ENCODE measurements at places on chromosomes 11 and 22.

DNA sequence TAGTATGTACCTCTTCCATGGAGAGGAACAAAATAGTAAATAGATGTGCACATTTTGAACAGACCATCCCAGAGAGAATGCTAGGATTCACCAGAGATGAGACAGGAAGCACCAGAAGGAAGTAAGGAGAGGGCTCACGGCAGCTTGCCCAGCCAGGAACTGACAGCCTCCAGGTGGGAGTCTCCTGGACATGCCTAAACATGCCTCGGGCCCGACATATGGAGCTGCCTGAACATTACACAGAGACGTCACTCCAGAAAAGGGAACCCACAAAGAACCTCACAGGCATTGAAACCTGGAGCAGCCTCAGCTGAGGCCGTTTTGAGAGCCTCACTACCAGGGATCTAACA lies 67.4 kb downstream of the BRD1 start:
- H3K27me3 ChIP-seq, result no peaks in the 10 kb centered on the region
- H3K4me1 ChIP-seq, result peaks cover 13% of the 10 kb centered on the region
- H3K4me3 ChIP-seq, result no peak overlapping the region
- DNase-seq, result no peak
- no peak overlapping the region for H3K27ac ChIP-seq
- no peaks in the 10 kb centered on the region for H3K36me3 ChIP-seq

DNA sequence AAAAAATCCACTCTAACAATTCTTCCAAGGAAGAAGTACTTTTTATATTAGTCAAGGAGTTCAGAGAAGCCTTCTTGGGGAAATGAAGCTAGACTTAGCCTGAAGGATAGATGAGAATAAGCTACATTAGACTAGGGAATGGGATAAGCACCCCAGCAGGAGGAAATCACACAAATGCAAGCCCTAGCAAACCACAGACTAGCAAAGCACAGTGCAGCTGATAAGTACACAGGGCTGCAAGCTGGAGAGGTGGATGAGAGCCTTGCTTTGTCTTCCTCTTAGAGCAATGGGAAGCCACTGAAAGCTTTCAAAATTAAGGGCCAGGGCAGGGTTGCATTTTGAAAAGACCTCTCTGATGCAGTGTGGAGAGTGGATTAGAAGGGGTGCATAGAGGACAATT lies 946.2 kb downstream of the LRRC4C start:
- no peaks in the 10 kb centered on the region for H3K36me3 ChIP-seq
- H3K4me3 ChIP-seq, result no peak overlapping the region
- no peaks in the 10 kb centered on the region for H3K27me3 ChIP-seq
- no peaks in the 10 kb centered on the region for H3K4me1 ChIP-seq
- no peak overlapping the region for H3K27ac ChIP-seq
- DNase-seq, result no peak

- DNase-seq, result no peak
- no peaks in the 10 kb centered on the region for H3K27me3 ChIP-seq
- H3K4me3 ChIP-seq, result no peak overlapping the region
Measured at GRCh38 chr11:26028393-26028911, 303.5 kb upstream of the ANO3 start.

GRCh38 chr11:19868281-19868821 lies 155.7 kb downstream of the NAV2 start:
- H3K27ac ChIP-seq, result no peak overlapping the region
- no peaks in the 10 kb centered on the region for H3K36me3 ChIP-seq
- no peaks in the 10 kb centered on the region for H3K4me1 ChIP-seq
- DNase-seq, result no peak
- peaks cover 8% of the 10 kb centered on the region for H3K27me3 ChIP-seq

DNA sequence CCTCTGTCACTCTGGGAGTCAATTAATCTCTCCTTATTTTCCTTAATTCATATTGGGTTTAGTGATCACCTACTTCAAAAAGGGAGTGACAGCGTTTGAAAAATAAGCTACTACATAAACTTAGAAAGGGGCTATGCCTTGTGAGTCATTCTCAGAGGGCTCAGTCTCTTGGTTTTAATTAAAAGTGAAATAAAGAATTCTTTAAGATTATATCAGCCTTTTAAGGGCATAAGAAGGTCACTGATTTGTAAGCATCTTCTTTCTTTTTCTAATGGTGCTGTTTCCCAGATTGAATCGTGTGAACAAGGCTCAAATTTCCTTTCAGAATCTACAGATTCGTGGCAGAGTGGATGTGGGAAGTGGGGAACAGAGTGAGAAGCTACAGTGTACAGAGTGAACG lies 636.2 kb upstream of the CCDC90B start:
- H3K36me3 ChIP-seq, result no peaks in the 10 kb centered on the region
- no peak overlapping the region for H3K4me3 ChIP-seq
- no peaks in the 10 kb centered on the region for H3K27me3 ChIP-seq
- no peaks in the 10 kb centered on the region for H3K4me1 ChIP-seq
- DNase-seq, result no peak
- no peak overlapping the region for H3K27ac ChIP-seq

DNA sequence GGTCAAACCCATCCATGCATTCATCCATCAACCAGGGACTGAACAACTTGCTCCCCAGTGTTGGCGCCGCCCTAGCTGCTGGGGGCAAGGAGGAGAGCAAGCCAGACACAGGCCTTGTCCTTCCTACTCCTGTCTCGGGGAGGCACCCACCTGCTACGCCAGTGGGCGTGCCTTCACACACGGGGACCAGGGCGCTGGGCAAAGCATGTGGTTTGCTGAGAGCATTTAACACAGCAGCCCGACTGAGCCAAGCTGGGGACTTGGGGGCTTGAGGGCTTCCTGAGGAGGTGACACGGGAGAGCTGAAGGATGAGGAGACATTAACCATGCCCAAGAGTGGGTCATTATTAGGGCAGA lies 30.6 kb downstream of the CACNA1I start:
- no peak for DNase-seq
- H3K27me3 ChIP-seq, result no peaks in the 10 kb centered on the region
- peaks cover 28% of the 10 kb centered on the region for H3K4me1 ChIP-seq
- no peak overlapping the region for H3K27ac ChIP-seq
